ENCODE measurements at places on chromosomes 11 and 22. TPM values are rescaled to one million over a fixed set of nuclear protein-coding genes. Genes with fewer than 3 reads are reported as not detected.

Gene PATZ1
- 7.2 TPM for total RNA-seq

Gene TCN1
- not detected for total RNA-seq

Gene FANCF
- 33.1 TPM for total RNA-seq

Gene CDC45
- total RNA-seq: 58.0 TPM

Gene SBF2
- total RNA-seq: 27.0 TPM

Gene MISFA
- 2.8 TPM for total RNA-seq

Gene HTR3B
- not detected for total RNA-seq

Gene LRRC4C
- total RNA-seq: 6.2 TPM

Gene KCNA4
- 0.06 TPM for total RNA-seq

Gene ZFP91
- 45.8 TPM for total RNA-seq

Gene RAB38
- total RNA-seq: 1.6 TPM

Gene CACNA1I
- total RNA-seq: 0.19 TPM

Gene SPON1
- total RNA-seq: 0.14 TPM

Gene CAPN5
- 4.5 TPM for total RNA-seq

Data from H4 (cell line).